Hepatic stellate cell (primary cell): ENCODE measurements at places on chromosomes 2 and 18.

- DNase-seq, result no peak
Measured at GRCh38 chr2:172908275-172908674, 167.4 kb upstream of the MAP3K20 start.

DNA sequence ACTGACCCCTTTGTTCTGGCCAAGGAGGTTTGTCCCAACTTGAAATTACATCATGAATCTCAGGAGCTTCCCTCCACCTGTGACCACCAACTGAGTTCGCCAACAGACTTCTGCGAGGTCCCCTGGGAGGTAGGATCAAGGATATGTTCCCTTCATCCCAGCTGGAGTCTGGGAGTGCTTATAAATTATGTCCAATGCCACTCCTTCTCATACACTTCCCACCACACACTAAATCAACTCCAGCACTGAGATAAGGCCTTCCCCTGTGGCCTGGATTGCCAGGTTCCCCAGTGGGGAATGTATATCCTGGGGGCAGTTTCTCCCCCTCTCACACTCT, 99.2 kb downstream of the RND3 start:
- DNase-seq, result no peak

- DNase-seq, result no peak
Measured at GRCh38 chr2:43441195-43441594, 154.6 kb downstream of the THADA start.

- DNase-seq, result no peak
Measured at GRCh38 chr2:40199771-40200170, 252.1 kb downstream of the SLC8A1 start.

- DNase-seq, result no peak
Measured at GRCh38 chr2:142877216-142877838, at the start of gene KYNU. KYNU (plus strand) TSS chr2:142877664; CDS start chr2:142885368, 7,704 bp downstream.
